ENCODE measurements at places on chromosomes 2 and 18. TPM values are rescaled to one million over a fixed set of nuclear protein-coding genes. Genes with fewer than 3 reads are reported as not detected.
A peak's percentile ranks its signal among the peaks of the same experiment; 100 is the strongest.

Gene TANC1
- polyA plus RNA-seq = 59.6 TPM

Gene TBR1
- polyA plus RNA-seq = 0.03 TPM

Gene COPS7B
- 55.4 TPM for polyA plus RNA-seq

GRCh38 chr2:166285215-166285614 is 90.5 kb downstream of the SCN9A start:
- no peak for DNase-seq

DNA sequence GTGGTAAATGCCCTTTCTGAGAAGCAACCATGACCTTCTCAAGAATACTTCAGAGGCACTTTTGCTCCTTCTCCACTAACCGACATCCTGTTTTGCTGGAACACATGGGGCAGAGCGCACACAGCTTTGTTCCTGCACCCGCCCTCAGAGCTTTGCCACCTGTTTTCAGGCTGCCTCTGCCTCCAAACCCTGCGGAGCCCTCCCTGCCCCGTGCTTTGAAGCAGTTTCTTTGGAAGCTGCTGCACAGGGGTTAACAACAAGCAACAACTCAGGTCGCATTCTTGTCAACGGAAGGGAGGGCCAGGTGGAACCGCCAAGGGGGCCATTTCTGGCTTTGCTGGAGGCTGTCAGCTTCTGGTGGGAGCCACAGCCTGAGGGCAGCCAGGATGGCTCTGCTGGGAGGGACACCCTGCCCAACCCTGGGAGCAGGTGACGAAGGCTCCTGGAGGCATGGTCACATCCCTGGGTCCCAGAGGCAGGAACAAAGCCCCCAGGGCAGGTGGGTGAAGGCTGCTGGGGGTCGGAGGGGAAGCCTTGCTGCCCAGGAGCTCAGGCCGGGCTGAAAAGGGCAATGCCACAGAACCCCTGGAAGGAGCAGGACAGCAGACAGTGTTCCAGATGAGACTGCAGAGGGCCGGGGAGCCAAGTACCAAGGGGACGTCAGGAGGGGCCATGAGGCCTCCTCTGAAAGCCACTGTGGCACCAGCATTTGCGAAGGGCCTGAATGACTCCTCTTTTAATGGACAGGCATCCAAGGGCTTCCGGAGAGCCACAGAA is 46.8 kb downstream of the MRPS5 start:
- DNase-seq = no peak

DNA sequence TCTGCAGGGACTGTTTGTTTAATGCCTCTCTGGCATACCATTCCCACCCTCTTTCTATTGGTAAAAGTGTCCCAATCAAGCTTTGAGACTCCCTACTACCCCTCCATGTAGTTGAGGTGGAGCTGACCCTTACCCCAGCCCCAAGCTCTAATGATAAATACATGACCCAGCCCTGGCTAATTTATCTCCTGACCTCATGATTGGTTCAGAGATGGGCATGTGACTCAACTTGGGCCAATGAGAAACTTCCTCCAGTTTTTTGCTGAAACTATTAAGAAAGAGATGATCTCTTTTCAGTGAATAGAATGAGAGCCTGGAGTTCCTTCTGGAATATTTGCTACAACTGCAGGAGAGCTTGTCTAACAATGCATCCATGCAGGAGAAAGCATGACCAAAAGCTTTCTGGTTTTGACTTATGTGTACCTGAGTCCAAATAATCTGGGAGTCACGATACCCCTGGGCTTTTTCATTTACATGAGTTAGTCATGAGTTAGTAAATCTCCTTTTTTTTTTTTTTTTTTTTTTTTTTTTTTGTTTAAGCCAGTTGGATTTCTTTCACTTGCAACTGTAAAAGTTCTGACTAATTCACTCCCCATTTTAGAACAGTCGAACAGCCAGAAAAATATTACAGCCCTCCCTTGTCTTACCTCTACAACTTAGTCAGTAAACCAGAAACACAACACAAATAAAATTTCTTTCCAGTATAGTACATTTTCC is 66.5 kb upstream of the TLK1 start:
- DNase-seq = no peak

DNA sequence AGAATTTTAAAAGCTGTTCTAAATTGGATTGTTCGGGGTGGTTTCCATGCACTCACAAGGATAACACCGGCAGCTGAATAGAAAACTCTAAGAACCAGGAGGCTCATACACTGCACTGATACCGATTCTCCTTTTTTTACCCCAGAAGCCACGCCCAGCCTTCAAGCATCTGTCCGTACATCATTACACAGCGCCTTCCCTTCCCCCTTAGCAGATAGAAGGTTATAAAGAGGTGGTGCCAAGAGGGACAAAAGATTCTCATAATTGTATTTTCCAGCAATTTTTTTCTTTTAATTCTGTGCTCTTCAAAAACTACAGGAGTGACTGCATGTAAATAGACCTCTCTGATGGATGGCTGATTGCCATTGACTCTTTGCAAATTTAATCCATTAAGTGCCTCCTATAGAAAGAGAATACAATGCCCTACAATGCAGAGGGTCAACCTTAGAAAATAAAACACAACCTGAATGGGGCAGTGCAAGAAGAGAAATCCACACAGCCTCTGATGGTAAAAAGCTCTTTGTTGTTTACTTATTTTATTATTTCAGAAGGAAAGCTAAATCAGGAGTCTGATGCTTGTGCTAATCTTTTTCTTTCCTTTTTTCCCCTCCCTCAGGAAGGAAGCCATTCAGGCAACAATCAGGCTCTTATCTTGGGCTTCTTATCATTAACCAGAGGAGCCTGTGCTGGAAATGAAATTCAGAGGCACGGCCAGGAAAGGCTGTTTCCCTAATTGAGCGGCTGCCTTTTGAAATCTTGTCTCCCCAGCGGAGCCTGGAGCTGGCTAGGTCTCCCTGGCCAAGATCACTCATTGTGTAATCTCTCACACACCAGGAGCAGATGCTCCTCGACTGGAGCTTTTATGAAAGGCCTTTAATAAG is 198.9 kb upstream of the NABP1 start:
- DNase-seq = peak; percentile 64

DNA sequence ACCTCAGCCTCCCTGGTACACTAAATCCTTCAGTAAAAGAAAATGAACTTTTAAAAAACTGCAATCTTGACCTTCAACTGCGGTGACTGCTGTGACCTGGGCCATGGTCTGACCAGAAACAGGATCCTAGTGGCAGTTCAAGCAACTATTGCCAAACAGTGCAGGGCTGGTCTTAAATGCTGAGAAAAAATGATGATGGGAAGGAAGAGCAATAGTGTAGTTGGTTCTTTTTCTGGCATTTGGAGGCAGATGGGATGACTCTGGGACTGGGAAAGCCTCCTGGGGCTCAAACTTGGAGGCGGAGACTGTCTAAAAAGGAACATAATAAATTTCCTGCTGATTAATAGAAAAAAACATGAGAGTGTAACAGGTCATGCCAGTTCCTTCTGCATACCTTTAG is 45.4 kb downstream of the CHN1 start:
- DNase-seq = no peak

- no peak for DNase-seq
Observed at GRCh38 chr2:11679486-11680181, 9.6 kb upstream of the NTSR2 start.

DNA sequence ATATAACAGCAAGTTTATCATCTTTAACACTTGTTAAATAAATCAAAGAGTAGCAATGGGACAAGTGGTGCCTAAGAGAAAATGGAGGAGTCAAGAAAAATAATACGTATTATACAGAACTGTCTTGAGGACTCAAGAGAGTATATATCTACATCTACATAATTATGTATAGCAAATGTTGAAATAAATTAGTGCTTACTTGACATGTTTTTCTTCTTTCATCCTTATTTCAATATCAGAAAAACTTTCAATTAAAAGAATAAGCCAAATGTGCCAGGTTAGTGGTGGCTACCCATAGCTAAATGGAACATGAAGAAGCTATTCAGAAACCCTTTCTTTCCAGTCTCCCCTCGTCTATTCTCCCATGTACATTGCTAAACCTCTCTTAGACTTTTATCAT is 267.3 kb upstream of the SPOPL start:
- no peak for DNase-seq

DNA sequence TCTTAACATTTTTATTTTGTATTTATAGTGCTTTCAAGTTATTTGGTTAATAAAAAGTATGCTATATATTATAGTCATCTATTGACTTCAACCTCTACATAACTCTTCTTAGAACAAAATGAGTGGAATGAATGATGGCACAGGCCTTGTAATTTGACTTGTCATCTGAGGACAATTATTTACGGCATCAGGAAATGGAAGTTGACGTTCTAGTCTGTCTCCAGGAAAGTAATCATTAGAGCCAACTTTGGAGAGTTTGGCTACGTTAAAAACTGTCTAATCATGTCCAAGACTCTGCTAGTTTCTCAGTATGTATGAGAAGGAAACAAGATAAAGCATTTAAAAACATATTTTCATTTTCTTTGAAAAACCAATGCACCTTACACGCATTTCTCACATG is 353.6 kb downstream of the ARHGAP15 start:
- DNase-seq = no peak

DNA sequence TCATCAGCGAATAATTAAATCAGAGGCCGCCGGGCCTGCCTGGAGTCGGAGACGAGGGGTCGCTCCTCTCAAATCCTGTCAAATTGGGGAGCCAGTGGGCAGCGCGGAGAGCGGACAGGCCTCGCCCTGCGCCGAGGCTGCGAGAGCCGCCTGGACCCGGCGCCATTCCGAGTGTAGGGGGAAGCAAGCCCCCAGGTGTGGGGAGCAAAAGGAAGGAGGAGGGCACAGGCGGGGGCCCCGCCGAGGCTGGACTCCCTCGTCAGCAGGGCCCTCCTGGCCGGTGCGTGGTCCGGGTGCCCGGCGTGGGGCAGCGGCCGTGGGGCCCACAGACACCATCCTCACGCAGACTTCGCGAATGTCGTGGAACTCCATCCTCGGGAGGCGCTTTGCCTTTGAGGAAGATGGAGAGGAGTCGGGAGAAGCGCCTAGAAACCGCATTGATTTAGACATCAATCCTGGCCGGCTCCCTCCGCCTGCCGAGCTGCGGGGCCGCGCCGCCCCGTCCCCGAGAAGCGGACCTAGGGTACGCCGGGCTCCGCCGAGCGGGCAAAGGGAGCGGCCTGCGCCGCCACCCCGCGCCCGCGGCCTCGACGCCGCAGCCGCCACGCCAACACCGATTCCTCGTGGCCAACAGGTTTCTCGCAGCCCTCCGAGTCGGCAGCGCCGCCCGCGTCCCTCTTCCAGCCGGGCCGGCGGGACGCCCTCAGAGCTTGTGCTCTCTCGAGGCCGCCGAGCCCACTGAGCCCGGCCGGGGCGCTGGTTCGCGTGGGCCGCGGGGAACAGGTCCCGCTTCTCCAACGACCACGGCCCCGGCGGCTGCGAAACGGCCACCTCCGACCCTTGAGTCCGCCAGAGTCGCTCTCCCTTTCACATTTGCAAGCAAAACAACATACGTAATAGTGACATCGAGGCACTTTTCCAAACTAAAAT is 6.7 kb upstream of the ONECUT2 start:
- no peak for DNase-seq

DNA sequence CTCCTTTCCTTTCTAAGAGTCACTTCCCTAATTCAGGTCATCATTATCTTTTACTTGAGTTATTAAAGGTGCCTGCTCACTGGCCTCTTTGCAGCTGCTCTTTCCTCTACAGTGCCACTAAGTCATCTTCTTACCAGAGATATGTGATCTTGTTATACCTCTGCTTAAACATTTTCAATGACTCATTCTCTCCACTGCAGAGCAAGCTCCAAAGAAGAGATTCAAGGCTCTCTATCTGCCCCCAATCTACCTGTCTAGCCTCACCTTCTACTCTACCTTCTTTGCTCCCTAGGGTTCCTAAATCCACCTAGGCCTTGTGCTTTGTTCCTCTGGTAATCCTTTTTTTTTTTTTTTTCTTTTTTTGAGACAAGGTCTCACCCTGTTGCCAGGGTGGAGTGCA is 3.1 kb downstream of the ARHGEF33 start:
- no peak for DNase-seq

DNA sequence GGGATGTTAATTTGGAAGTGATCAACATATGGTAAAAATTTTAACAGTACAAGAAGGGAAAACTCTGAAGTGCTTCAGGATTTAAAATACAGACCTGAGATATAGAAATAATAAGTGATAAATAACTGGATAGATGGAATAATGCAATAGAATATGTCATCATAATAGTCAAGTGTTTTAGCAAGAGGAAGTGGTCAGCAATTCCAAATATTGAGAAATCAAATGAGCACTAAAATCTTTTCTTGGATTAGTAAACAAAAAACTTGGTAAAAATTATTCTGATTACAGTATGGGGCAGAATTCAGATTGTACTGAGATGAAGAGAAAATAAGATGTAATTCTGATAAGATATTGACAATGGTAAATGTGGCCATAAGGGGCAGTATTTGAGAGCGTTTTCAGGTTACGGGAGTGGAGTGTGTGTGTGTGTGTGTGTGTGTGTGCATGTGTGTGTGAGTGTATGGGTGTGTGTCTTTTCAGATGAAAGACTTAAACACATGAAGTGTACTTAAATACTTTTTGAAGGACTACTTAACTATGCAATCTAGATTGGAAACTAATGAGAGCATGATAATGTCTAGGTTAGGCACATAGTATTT is 217.9 kb upstream of the ITGA4 start:
- DNase-seq = peak; percentile 4

All from right lung (tissue), 10 donors.